Hippocampal formation (tissue), 2 donors: ENCODE measurements at places on chromosomes 5 and 9.

GRCh38 chr9:22279636-22280035 is 167.0 kb upstream of the DMRTA1 start:
- DNase-seq = no peak

- DNase-seq = no peak
Observed at GRCh38 chr9:36204906-36205547, 14.3 kb downstream of the CLTA start.

DNA sequence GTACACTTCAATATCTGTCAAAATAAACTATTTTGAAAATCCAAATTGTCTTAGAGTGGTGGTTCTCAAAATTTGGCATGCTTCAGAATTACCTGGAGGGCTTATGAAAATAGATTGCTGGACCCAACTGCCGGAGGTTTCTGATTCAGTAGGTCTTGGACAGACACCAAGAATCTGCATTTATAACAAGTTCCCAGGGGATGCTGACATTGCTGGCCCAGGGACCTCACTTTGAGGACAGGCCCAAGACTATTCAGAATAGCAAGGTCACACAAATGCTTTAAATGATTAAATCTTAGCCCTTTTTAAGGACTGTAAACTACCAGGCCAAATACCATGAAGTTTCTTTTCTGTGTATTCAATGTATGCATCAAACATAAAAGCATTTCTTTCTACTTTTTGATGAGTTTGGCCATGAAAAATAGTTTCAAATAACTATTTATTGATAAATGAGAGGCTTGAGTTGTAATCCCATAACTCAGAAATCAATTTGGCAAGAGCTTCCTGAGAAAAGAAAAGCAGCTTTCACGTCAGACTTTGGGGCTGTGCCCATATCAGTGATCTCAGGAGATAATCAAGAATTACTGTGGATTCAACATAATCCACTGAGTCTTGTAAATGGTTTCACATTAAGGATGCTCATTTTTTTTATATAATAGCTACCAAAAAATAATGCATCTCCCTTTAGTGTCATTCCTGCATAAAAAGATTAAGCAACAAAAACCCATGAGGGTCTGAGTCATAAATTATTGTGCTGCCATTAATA is 191.4 kb downstream of the FRMD3 start:
- DNase-seq = no peak

DNA sequence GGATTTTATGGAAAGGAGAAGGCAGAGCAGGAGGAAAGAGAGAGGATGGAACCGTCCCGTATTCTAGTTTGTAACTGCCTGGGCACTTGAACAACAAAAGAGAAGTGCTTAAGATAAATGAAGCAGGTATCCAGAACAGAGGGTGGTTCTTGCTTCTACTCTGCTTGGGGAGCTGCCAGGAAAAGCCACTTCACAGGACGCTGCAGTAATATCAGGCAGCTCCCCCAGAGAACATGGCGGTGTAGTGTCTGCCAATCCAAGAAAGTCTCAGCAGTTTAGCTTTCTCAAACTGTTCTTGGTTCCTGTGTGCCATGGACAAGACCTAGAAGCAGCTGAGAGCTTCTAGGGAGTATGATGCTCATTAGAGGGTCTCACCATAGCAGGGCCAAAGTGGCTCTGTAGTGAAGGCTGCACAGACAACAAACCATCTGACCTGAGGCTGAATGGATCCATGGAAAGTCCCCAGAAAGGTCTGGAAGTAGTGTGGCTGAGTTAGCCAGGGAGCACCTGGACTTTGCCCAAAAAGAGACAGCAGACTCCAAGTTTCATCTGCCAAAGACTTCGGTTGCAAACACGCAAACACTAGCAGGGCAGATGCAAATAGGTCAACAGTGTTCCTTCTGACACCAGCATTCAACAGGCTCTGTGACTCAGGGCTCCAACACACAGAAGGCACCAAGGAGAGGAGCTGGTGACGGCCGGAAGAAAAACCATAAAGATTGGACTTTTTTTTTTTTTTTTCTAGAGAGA is 72.2 kb upstream of the TNFSF8 start:
- DNase-seq = no peak

- no peak for DNase-seq
Observed at GRCh38 chr5:42989190-42989589, 50.9 kb downstream of the ANXA2R start.
